ENCODE measurements at places on chromosomes 7 and 10. TPM values are rescaled to one million over a fixed set of nuclear protein-coding genes. Genes with fewer than 3 reads are reported as not detected.
A peak's percentile ranks its signal among the peaks of the same experiment; 100 is the strongest.

GRCh38 chr7:25789701-25790640 lies 362.0 kb upstream of the NFE2L3 start:
- no peak for DNase-seq

DNA sequence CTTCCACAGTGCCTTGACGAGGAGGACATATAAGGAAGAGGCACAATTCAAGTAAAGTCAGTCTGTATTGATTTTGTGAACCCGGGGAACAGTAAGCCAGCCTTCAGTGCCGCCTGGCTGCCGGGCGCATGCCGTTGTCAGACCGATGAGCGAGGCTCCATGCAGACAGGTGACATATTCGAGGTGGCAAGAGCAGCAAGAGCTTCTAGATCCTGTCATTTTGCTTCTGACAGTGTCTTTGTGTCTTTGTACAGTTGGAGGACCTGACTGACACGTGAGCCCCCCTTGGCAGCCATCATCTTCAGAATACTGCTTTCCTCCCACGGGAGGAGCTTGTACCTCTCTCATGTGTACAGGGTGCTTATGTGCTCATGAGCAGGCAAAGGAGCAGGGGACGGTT lies 387.5 kb upstream of the GALNT17 start:
- no peak for DNase-seq

DNA sequence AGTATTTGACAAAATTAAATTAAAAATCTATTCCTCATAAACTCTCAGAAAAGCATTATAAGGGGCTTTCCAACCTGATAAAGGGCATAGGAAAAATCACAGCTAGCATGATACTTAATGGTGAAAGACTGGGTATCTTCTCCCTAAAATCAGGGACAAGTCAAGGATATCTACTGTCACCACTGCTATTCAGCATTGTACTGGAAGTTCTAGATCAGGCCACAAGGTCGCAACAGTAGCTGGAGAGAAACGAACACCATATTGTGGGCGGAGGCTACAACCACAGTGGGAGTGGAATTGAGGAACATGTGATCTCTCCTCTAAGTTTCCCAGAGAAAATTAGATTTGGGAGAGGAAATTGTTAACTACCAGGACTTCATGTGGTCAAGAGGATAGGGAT lies 70.0 kb upstream of the NAMPT start:
- no peak for DNase-seq

DNA sequence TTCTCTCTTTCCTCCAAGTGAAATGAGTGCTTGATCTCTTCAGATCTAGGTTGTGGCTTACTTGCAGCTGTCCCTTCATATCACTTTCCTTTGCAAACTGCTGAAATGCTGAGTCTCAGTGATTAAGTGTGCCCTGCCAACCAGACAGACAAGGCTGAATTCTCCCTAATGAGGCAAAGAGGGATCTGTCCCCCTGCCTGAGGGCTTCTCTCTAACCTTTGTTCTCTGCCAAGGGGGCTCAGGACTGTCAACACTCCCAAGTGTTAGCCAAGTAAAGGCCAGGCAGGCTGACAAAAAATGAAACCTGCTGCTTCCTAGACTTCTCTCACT lies at the start of gene MSS51:
MSS51 (minus strand) TSS at position 24 of the 330 bp plus-strand sequence. CDS start 5,277 bp downstream, outside the sequence.
- DNase-seq: no peak

Gene SPDYE2B
- polyA plus RNA-seq: not detected

- peak; percentile 64 for DNase-seq
These were observed 57.6 kb upstream of the ANTXRL start for GRCh38 chr10:46229144-46229563.

Gene UCMA
- not detected for polyA plus RNA-seq

DNA sequence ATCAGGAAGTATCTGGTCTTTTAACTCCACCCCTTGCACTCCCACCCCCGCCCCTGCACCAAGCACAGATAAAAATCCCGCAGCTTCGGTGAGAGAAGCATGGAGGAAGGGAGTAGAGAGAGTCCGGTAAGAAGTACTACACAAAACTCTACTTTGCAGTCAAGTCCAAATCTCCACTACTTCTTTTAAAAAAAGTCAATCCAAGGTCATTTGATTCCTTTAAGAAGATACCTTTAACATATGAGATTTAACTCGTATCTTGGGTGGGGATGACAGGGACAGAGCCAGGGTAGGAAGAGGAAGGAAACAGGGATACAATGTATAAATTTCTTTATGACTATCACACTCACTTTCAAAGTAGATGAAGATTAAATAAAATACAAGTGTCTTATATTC lies 132.1 kb downstream of the NRBF2 start:
- DNase-seq: peak; percentile 70

Gene RELN
- not detected for polyA plus RNA-seq

GRCh38 chr7:118627467-118627866 lies 403.0 kb downstream of the ANKRD7 start:
- DNase-seq: no peak

Gene GCK
- 0.12 TPM for polyA plus RNA-seq

GRCh38 chr10:102268375-102268888 lies 23.1 kb downstream of the GBF1 start:
- no peak for DNase-seq

DNA sequence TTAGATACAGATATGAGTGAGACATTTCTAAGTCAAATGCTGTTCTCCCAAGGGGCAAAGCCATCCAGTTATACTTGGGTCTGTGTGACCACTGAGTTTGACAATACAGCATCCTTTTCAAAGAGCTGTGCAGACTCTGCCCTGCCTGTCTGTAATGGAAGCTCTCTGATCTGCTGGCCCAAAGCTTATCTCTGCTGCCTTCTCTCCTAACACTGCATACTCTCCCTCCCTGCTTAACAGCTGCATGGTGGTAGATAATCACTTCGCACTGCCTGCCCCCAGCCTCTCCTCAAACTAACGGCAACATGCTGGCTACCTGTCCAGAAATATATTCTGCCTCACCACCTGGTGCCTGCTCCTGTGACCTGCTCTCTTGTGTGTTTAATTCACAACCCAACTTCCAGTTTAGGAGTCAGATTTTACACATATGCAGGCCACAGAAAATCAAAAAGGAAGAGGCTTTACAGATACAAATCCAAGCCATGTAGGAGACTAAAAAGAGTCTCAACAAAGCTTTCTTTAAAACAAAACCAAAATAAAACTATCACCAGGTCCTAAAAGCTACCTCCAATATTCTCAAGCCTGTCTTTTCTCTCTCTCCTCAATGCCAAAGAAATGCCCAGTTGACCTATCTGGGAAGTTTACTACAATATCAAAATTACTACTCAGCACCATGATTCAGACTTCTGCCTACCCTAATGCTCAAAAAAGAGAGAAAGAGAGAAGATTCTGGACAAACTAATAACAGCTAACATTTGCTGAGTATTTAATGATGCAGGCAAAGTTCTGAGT lies 145.6 kb downstream of the RELN start:
- no peak for DNase-seq

DNA sequence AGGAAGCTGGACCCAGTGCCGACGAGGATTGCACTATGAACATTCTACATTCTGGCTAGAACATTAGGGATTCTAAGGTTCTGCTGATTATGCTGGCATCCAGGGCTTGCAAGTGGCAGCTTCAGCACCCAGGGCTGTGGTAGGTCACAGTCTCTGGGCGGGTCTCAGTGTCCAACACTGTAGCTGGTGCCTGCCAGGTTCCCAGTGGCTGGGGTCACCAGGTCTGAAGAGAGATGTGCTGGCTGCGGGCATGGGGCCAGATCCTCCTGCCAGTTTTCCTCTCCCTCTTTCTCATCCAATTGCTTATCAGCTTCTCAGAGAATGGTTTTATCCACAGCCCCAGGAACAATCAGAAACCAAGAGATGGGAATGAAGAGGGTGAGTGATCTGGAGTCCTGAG lies at the start of gene PTTG1IP2:
PTTG1IP2 (plus strand) TSS at position 86 of the 400 bp plus-strand sequence; CDS start at position 234, 148 bp downstream.
- DNase-seq: no peak

Gene ANKIB1
- polyA plus RNA-seq: 21.4 TPM

GRCh38 chr10:15227611-15228372 lies 59.3 kb upstream of the NMT2 start:
- DNase-seq: no peak
